ENCODE measurements at places on chromosomes 11 and 22.

DNA sequence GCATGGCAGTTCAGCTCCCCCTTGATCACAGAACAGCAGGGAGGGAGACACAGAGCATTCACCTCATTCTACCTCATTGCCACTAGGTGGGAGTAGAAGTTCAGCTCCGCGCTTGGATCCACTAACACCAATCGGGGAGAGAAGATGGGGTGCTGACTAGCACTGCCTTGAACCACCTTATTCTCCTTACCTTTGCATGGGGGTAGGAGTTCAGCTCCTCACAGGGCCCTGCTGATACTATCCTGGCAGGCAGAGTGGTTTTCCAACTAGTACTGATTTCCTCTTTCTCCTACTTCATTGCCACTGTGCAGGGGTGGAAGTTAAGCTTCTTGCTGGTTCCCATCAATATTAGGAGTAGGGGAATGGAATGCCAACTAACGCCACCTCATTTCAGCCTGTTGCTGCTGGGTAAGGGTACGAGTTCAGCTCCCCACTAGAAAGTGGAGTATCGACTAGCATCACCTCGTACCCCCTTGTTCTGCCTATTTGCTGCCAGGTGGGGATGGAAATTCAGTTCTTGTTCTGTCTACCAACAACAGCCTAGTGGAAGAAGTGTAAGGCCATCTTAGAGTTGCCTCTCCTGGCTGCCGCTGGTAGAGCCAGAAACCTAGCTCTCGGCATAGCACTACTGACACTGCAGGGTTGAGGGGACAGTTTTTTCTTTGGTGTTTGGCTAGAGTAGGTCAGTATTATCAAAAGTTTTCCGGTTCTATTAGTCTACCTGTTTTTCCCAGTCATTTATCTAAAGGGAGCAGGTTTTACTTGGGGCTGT lies 550.9 kb upstream of the CCDC90B start:
- DNase-seq, result no peak

- no peak for DNase-seq
Measured at GRCh38 chr22:23220485-23221350, 40.4 kb downstream of the BCR start.

GRCh38 chr22:32473388-32473952 lies 1.1 kb upstream of the FBXO7 start:
- DNase-seq, result peak; percentile 75

DNA sequence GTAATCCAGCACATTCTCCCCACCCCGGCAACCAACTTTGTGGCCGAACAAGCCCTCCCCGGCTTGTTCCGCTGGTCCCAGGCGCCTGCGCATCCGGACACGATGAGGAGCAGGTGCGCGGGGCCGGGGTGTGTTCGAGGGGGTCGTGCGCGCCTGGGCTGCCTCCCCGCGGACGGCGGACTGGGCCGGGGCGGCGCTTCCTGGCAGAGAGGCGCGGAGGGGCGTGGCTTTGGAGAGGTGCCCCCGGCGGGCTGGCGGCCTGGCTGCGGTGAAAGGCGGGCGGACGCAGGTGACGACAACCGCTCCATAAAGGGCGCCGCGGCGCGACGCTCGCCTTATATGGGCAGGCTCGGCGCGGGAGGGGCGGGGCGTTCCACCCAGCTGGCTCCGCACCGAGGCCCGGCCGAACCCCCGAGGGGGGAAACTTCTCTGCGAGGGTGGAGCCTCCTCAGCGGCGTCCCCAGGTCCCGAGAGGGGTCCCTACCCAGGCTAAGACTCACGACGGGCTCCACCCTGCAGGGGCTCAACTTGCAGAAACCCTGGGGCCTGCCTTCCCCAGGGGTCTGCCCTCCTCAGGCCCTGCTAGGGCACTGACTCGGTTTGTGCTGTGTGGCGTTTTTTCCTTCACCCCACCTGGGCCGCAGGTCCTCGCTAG lies 26.4 kb downstream of the TXN2 start:
- DNase-seq, result peak; percentile 91

GRCh38 chr11:9861860-9862725 lies 198.2 kb downstream of the SWAP70 start:
- DNase-seq, result peak; percentile 45

DNA sequence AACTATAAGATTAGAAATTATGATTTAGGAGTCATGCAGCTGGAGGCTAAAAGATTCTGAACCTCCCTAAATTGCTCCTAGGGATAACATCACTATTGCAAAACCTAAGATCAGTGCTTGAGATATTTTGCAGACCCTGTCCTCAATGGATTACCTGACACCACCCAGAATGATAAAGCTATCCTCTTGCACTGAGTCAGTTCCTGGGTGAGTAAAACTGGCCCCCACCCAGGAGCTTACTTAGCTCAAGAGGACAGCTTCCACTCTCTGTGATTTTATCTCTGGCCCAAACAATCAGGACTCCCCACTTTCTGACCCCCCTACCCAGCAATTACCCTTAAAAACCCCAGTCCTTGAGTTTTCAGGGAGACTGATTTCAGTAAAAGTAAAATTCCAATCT lies 2074.4 kb upstream of the RAG2 start:
- DNase-seq, result no peak

DNA sequence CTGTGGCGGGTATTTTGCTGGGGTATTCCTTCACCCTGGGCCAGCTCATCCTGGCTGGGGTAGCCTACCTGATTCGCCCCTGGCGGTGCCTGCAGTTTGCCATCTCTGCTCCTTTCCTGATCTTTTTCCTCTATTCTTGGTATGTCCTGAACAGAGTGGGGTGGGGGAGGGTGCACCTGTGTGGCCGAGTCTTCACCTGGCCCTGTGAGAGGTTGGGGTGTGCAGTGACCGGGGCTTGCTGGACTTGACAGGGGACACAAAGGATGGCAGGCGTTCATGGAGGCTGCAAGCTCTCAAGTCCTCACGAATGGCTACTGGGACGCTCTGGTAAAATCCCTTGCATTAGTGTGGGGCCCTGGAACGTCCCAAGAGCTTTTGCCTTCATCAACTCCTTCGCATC lies 39.3 kb downstream of the CAPN1 start:
- DNase-seq, result no peak

DNA sequence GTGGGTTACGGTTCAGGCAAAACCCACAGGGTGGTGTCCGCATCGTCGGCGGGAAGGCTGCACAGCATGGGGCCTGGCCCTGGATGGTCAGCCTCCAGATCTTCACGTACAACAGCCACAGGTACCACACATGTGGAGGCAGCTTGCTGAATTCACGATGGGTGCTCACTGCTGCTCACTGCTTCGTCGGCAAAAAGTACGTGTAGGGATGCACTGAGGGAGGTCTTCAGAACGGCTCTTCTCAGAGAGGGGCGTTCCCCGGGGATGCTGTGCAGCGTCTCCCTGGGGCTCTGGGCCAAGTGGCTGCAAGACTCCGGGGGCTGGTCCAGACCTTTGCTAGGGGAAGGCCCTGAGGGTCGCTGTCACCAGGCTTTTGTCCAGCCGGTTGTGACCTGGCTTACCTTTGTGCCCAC lies 1.3 kb downstream of the ACR start:
- no peak for DNase-seq

DNA sequence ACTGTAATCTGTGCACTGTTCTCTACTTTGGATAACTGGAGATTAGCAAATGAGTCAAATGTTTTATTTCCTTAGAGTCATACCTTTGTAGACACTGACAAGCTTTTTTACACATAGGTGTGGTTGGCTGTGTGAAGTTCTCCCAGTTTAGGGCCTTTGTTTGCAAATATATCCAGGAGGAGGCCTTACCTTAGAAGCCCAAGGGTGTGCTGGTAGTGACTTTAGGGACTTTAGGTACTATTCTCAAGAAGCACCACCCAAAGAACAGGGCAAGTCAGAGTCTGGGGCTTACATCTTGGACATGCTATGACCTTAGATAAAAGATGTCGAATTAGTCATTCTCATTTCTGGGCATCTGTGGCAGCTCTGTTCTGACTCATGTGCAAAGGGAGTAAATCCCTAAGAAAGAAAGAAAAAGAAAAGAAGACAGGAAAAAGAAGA lies 4.8 kb upstream of the FAR1 start:
- DNase-seq, result no peak

Data from CD4-positive, alpha-beta T cell treated with Interleukin-15 for 4 hours (primary cell).